ENCODE measurements at places on chromosomes 5 and 9. TPM values are rescaled to one million over a fixed set of nuclear protein-coding genes. Genes with fewer than 3 reads are reported as not detected.

The CDC25C gene
- 14.1 TPM for total RNA-seq

The REEP5 gene
- total RNA-seq: 112 TPM

The PTGDS gene
- total RNA-seq: 13.7 TPM

The BRD8 gene
- 92.1 TPM for total RNA-seq

The BHMT2 gene
- total RNA-seq: not detected

The BASP1 gene
- total RNA-seq: 217 TPM

The TMEM215 gene
- not detected for total RNA-seq

The ADGRD2 gene
- not detected for total RNA-seq

The BARHL1 gene
- not detected for total RNA-seq

The AHRR gene
- 23.6 TPM for total RNA-seq

The PLPP6 gene
- total RNA-seq: 1.8 TPM

The RGP1 gene
- 43.3 TPM for total RNA-seq

The TRIM7 gene
- 25.8 TPM for total RNA-seq

The SLC44A1 gene
- 8.7 TPM for total RNA-seq

The PLEKHG4B gene
- total RNA-seq: 8.9 TPM

The PCDHGA4 gene
- total RNA-seq: 0.69 TPM

The CTXN3 gene
- not detected for total RNA-seq

The PIP5K1B gene
- not detected for total RNA-seq

The LMBRD2 gene
- 7.1 TPM for total RNA-seq

The DENND4C gene
- total RNA-seq: 10.5 TPM

The WDR38 gene
- not detected for total RNA-seq

The DMRT3 gene
- not detected for total RNA-seq

The FOXD4L4 gene
- 0.10 TPM for total RNA-seq

The PRDM9 gene
- not detected for total RNA-seq

The ACOT12 gene
- total RNA-seq: 0.74 TPM

The TRIM52 gene
- total RNA-seq: 9.3 TPM

The PRRX2 gene
- total RNA-seq: 6.3 TPM

The LRRTM2 gene
- not detected for total RNA-seq

The NCS1 gene
- total RNA-seq: 31.6 TPM

The PCDHB6 gene
- total RNA-seq: 1.9 TPM

The ZFYVE16 gene
- total RNA-seq: 54.6 TPM

The PTGR1 gene
- total RNA-seq: 46.0 TPM

The FSD1L gene
- total RNA-seq: 5.1 TPM

The PTBP3 gene
- 82.5 TPM for total RNA-seq

The PALM2AKAP2 gene
- 0.44 TPM for total RNA-seq

All from Panc1 (cell line).